ENCODE measurements at places on chromosomes 2 and 18.

DNA sequence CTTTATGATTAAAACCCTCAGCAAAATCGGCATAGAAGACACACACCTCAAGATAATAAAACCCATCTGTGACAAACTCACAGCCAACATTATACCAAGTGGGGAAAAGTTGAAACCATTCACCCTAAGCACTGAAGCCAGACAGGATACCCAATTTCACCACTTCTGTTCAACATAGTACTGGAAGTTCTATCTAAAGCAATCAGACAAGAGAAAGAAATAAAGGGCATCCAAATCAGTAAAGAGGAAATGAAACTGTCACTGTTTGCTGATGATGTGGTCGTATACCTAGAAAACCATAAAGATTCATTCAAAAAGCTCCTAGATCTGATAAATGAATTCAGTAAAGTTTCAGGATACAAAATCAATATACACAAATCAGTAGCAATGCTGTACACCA, 16.4 kb upstream of the RPRD1A start:
- DNase-seq, result no peak

- no peak for DNase-seq
Measured at GRCh38 chr18:57837917-57838548, 34.9 kb upstream of the ATP8B1 start.

- DNase-seq, result no peak
Measured at GRCh38 chr2:116804901-116805300, 1009.6 kb upstream of the DDX18 start.

DNA sequence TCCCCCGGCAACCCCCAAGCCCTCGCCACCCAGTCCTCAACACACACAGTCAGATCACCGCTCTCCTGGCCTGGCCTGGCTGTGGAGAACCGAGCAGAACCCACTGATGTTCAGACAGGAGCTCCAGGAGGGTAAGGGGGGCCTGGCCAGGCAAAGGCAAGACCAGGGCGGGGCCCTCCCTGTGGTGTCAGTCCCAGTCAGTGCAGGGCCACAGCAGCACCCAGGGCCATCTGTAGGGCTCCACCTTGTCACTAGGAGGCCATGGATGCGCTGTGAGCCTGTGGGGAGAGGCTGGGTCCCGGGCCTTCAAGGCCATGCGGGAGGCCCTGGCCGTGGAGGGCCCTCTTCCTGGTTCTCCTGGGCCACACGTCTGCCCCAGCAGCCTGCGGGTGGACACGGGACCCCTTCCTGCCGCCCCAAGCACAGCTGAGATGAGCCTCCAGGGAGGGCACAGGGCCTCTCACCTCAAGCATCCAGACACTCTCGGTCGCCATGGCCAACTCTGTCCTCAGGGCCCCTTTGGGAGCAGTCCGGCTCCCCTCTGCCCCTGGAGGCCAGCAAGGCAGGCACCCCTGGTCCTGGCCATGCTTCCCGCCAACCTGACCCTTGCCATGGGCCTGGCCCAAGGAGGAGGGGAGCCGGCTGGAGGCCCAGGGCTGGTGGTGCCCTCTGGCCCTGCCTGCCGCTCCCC, 2.0 kb downstream of the ANO7 start:
- no peak for DNase-seq

DNA sequence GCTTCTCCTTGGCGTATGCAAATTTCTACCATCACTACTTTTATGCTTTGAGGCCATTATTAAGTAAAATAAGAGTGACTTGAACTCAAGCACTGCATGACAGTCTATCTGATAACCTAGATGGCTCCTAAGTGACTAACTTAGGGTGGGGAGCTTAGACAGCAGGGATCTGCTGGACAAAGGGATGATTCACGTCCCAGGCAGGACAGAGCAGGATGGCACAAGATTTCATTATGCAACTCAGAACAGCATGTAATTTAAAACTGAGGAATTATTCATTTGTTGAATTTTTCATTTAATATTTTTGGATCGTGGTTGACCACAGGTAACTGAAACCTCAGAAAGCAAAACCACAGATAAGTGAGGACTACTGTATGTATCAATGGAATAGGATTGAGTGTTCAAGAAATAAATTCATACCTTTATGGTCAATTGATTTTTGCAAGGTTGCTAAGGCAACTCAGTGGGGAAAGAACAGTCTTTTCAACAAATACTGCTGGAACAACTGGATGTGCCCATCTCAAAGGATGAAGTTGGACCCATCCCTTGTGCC, 115.3 kb downstream of the MBD2 start:
- DNase-seq, result no peak

DNA sequence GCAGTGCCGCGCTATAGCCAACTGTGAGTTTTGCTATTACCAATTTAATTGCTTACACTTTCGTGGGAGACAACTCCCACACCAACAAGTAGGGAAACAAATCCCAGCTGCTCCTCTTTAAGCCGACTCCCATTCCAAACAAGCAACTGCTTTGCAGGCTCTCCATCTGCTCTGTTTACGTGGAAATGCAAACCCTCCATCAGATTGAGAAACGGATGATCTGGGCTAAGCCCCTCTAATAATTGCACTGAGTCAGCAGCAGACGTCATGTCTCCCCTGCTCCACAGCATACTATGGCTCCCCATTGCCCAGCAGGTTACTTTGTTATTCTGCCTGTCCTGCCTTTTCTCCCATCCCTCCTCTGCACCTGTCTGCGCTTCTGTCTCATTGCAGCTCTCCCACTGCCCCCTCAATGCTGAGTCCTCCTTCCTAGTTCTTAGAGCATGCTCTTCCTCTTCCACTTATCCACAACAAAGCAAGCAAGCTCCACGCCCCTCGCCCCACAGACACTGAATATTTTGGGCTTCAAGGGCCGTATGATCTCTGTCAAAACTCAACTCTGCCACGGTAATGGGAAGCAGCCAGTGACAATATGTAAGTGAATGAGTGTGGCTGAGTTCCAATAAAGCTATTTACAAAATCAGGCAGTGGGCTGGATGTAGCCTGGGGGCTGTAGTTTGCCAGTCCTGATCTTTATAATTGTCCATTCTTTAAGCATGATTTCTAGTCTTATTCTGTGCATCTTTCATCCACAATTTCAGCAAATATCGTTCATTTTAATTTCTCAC, 39.5 kb upstream of the ARL4C start:
- DNase-seq, result no peak

DNA sequence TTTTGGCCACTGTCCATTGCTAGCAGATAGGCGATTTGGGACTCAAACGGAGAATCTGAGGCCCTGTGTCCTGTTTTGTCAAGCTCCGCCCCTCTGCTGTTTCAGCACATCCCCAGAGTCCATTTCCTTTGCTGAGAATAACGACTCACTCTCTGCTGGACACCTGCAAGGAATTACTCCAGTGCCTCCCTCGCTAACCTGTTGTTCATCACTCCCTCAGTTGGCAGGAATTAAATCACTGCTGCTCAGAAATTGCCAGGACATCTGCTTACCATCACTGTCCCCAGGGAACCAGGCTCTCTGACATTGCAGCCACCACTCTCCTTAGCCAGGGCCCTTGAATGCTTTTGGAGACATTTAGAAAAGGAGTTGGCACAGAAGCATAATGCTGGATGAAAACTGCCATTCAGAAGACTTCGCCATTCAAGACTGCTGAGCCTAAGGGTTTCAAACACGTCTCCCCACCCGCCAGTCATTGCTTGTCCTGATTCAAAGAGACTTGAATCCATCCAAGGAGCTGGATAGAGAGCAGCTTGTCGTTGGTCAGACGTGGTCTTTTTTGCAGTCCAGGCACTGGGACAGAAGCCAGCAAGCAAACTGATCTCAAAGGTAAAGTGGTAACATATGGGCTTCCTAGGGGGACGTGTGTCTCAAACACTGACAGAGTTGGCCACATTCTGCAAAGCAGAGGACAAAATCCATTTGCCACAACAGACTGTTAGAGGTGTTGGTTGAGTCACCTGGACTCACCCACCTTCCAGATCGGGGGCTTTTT, 155.3 kb downstream of the UXS1 start:
- DNase-seq, result no peak

- no peak for DNase-seq
Measured at GRCh38 chr2:121778741-121779487, 23.5 kb downstream of the TSN start.

Measured in effector memory CD8-positive, alpha-beta T cell (primary cell).